ENCODE measurements at places on chromosomes 5 and 9. TPM values are rescaled to one million over a fixed set of nuclear protein-coding genes. Genes with fewer than 3 reads are reported as not detected.

Gene SOHLH1
- not detected for total RNA-seq

Gene SOX30
- 0.33 TPM for total RNA-seq

Gene RALGPS1
- 11.4 TPM for total RNA-seq

Gene TAF11L5
- not detected for total RNA-seq

Gene IFNA17
- not detected for total RNA-seq

Gene DBN1
- 54.8 TPM for total RNA-seq

Gene CCDC187
- not detected for total RNA-seq

Gene KCTD16
- under 0.01 TPM for total RNA-seq

Gene ACOT12
- total RNA-seq = not detected

Gene SV2C
- 0.68 TPM for total RNA-seq

Gene CCDC192
- not detected for total RNA-seq

Gene CYLC2
- total RNA-seq = not detected

Gene POLE3
- total RNA-seq = 38.7 TPM

DNA sequence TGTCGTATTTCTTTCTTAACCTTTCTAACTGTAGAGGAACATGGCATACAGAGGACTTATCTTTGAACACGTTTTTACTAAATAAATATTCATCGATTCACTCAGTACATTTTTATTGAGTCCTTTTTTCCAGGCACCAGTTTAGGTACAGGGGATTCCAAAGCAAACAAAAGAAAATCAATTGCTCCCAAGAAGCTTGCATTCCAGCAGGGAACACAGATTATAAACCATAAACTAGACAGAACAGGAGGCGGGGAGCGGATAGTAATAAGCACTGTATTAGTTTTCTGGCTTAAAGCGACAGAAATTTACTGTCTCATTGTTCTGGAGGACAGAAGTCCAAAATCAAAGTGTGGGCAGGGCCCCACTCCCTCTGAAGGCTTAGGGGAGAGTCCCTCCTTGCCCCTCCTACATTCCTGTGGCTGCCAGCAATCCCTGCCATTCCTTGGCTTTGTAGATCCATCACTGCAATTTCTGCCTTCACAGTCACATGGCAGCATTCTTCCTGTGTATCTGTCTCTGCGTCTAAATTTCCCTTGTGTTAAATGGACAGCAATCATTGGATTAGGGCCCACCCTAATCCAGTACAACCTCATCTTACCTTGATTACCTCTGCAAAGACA lies 115.5 kb downstream of the COL23A1 start:
- DNase-seq = no peak

- DNase-seq = no peak
Observed at GRCh38 chr9:133468777-133469421, 9.1 kb downstream of the CACFD1 start.

- peak; percentile 68 for DNase-seq
Observed at GRCh38 chr9:137455359-137455991, 3.7 kb downstream of the NSMF start.

GRCh38 chr9:37302277-37302676 lies 120.2 kb upstream of the GRHPR start:
- no peak for DNase-seq

DNA sequence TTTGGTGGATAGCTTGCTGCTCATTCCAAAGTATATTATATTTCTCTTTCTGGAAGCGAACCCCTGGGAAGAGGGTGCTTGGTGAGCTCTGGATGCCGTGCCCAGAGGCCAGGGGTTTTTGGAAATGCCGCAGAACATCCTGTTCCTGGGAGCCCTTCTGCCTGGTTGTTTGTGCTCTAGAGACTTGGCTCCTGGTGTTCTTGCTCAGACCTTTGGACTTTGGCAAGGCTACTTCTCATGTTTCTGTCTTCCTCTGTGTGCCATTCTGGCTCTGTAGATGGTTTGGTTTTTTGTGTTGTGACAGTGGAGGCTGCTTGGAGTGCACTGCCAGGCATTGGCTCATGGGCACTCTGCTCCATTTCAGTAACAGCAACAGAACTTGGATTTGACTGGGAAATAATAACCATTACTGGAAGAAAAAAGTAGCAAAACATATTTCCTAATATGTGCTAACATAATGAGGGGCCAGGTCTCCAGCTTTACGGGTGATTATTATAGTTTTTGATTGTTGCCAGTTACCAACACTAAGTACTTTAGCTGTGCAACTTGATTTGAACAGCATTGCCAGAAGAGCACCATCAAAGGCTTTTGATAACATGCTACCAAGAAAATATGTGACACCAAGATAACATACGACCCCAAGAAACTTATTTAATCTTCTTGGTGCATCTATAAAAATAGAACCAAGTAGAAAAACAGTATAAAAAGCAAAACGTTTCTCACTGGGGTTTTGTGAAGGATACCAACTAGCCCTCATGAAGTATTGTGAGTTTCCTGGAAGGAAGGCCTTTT lies 94.2 kb downstream of the PCSK1 start:
- DNase-seq = peak; percentile 65

DNA sequence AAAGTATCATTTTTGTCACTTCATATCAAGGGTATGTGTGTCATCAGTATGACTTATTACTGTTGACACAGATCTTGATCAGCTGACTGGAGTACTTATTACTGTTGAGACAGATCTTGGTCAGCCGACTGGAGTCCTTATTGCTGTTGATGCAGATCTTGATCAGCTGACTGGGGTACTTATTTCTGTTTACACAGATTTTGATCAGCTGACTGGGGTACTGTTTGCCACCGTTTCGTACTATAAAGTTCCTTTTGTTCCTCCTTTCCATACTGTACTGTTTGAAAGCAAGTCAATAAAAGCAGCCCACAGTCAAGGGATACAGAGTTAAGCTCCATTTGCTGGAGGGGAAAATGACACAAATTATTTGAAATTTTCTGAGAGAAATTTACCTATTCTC lies 347.3 kb downstream of the CDH12 start:
- DNase-seq = no peak

GRCh38 chr5:147490989-147491388 lies 18.9 kb downstream of the DPYSL3 start:
- DNase-seq = no peak

GRCh38 chr5:17022296-17022695 lies 86.2 kb upstream of the MYO10 start:
- DNase-seq = no peak

DNA sequence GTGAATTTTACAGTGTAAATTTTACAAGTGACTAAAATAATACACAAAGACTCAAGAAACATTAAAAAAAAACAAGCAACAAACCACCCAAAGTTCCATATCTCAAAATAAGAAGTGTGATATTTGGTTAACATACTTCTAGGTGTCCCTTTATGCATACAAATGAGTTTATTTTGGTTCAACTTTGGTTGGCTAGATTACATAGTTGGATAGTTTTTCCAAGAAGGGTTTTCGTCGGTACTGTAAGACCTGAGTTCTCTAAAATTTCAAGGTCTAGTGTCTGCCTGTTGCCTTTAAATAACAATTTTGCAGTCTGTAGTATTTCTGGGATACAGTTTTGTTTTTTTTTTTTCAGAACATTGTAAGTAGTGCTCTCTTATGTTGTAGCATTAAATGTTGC lies 58.8 kb upstream of the JAK2 start:
- no peak for DNase-seq

DNA sequence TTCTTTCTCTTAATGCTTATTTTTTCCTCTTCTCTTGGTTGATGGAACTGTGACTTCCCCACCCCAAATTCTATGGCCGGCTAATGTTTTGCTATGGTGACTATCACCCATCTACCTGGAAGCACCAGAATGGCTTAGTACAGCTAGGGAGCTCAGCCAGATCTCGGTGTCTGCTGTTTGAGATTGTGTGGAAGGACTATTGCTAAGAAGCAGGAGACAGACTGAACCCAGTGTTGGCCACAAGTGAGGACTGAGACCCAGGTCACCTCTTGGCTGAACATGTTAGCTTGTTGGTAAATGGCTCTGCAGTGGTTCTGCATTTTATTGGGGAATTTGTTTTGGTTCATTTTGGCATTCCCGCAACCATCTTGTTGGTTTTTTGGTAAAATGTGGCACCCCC lies 2.7 kb downstream of the PRRC2B start:
- DNase-seq = no peak

DNA sequence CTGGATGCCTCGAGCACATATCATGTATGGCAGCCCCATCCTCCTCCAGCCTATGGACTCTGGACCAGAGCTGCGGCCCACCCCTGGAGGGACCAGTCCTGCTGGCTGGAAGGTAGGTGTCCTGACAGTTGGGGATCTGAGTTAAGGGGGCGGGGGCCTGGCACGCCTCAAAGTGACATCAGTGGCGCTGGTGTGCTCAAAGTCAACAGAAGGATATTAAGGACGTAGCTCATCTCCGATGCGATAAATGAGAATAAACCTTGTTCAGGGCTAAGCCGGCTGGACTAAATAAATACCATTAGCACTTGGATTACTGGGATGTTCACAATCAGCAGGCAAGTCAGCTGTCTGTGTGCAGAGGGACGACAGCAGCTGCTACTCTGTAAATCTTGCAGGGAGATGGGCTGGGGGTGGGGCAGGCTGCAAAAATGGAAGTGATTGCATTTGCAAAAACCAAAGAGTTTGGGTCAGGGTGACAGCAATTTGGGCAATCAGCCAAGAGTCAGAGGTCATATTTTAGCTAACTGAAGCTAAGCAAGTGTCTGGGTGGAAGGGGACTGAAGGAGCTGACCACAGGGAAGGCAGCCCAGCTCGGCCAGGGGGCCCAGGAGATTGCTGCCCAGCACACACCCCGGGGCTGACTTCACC lies 80.0 kb upstream of the LRRTM2 start:
- peak; percentile 67 for DNase-seq

DNA sequence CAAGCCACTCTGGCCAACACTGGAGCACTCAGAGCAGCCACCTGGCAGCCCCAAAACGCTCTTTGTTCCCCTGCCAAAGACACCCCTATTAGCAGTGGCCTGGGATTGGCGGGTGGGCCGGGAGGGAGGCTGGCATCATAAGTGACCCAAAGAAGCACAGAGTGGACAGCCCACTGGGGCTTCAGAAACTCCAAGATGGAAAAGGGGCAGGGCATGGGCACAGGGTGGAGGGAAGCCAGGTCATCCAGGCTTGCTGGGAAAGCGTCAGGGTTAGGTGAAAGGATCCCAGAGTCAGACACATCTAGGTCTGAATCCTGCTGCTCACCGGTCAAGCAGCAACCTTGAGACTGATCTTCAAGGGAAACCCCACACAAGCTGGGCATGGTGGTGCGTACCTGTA lies 14.8 kb downstream of the EEIG1 start:
- no peak for DNase-seq

- DNase-seq = no peak
Observed at GRCh38 chr9:133684121-133684935, 48.2 kb downstream of the DBH start.

GRCh38 chr5:56696900-56697299 lies 118.4 kb upstream of the MAP3K1 start:
- DNase-seq = no peak

GRCh38 chr5:78508186-78508765 lies 140.3 kb downstream of the LHFPL2 start:
- DNase-seq = no peak

GRCh38 chr9:99138424-99139284 lies 33.7 kb downstream of the TGFBR1 start:
- DNase-seq = no peak

DNA sequence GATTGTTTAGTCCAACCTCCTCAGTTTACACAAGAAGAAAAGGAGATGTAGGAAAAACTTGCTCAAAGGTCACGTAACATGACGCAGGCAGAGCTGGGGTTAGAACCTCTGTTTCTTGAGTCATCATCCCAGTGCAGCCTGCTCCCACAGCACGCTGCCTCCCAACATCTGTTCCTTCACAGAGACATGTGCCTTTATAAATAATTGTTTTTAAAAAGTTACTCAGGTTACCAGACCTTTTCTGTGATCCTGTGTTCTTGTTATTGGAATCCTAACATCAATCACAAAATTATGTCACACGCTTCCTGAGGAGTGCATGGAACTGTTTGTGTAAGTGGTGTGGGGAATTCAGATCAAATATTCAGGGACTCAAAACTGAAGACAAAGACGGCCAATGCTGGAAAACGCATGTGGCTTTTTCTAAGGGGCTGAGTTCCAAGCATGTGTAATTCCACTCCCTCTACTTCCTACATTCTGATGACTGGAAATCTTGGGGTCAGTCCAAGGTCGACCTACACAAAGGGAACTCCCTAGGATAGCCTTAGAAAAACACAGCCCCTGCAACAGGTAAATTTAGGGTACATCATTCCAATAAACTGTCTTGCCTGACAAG lies 184.3 kb downstream of the TSSK1B start:
- peak; percentile 91 for DNase-seq

- DNase-seq = peak; percentile 80
Observed at GRCh38 chr5:179607160-179607931, 16.1 kb downstream of the HNRNPH1 start.
